ENCODE measurements at places on chromosomes 5 and 9.
A peak's percentile ranks its signal among the peaks of the same experiment; 100 is the strongest.

- DNase-seq = no peak
Measured at GRCh38 chr9:22203371-22204138, 194.4 kb upstream of the CDKN2B start.

GRCh38 chr9:4592295-4592694 is 69.8 kb upstream of the PLPP6 start:
- no peak for DNase-seq

DNA sequence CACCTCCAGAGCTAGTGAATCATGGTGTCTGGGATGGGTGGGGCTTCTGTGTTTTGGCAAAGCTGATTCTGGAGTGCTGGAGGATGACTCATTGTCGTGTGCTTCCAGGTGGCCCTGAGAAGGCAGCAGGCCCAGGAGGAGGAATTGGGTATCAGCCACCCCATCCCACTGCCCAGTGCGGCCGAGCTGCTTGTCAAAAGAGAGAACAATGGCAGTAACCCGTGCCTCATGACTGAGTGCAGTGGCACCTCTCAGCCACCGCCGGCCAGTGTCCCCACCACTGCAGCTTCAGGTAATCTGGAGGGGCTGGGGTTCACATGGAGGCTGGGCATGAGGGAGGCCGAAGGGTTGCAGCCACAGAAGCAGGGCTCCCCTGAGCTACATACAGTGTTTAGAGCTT is 5.4 kb downstream of the DMRT1 start:
- no peak for DNase-seq

DNA sequence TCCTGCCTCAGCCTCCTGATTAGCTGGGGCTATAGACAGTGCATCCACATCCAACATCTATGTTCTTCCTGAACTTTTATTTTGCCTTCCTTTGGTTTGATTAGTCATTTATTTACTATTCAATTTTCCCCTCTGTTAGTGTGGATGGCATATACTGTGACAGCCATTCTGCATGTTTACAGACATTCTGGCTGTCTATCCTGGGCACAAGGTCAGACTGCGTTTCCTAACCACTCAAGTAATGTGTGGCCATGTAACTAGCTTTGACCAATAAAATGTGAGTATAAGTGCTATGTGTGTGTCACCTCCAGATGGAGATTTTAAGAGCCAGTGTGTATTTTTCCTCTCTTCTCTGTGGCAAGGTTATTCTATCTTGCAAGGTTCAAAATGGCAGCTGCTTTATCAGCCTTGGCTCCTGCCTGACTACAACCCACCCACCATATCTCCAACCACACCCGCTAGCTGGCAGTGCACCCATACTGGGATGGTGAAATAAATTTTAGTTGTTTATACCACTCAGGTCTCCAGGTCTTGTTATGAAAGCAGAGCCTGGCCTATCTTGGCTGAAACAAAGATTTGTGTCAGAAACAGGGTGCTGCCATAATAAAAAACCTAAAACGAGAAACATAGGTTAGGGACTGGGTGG is 32.2 kb downstream of the PDE6A start:
- DNase-seq = no peak

DNA sequence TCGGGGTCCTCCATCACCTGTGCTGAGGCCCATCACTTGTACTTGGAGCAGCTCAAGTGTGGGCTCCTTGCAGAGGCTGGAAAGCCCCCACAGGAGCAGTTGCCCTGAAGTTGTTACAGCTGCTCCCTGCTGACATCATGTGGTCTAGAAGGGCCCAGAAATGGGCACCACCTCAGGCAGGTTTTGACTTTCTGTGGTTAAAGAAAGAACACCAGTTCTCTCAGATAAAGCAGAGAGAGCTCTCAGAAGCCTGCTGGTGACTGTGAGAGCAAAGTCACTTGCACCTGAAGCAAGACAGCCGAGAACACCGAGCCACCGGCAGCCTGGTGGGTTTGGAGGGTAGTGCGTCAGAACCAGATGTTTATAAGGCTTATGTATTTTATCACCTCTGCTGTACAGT is 70.4 kb downstream of the MVB12B start:
- peak; percentile 36 for DNase-seq

DNA sequence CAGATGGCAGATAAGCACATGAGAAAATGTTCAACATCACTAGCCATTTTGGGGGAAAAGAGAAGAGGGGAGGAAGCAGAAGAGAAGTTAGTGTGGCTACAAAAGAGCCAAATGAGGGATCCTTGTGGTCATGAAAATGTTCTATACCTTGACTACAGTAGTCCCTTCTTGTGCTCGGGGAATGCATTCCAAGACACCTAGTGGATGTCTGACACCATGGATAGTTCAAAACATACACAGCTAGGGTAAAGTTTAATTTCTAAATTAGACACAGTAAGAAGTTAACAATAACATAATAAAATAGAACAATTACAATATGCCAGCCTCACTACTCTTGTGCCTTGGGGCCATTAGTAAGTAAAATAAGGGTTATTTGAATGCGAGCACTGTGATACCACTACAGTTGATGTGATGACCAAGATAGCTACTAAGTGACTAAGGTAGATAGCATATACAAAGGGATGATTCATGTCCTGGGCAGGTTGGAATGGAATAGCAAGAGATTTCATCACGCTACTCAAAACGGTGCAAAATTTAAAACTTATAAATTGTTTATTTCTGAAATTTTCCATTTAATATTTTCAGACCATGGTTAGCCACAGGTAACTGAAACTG is 344.1 kb downstream of the NR2F1-AS1 start:
- no peak for DNase-seq

GRCh38 chr5:3376611-3377010 is 219.0 kb upstream of the IRX1 start:
- no peak for DNase-seq

- DNase-seq = no peak
Measured at GRCh38 chr5:128536254-128537220, 1.5 kb downstream of the FBN2 start.

DNA sequence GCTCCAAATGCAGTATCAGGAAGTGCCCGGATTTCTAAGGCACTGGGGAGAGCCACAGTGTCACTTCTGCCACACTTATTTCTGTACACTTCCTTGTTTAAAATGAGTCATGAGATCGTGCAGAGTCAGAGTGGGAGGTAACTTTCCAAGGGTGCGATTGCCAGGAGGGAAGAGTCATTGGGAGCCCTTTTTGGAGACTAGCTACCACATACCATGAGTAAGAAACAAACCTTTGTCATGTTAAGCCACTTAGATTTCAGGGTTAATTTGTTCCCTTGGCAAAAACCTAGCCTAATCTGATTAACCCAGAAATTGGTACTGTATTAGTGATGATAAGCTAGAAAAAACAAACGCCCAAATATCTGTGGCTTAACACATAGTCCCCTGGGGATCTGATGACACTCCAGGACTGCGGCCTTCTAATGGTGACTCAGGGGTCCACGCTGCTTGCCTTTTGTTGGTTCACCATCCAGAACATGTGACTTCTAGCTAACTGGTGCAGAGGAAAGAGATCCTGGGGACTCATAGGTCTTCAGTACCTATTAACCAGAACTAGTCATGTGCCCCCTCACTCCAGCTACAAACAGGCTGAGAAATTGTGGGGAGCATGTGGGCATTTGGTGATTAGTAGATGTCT is 48.6 kb upstream of the TLE1 start:
- DNase-seq = no peak

DNA sequence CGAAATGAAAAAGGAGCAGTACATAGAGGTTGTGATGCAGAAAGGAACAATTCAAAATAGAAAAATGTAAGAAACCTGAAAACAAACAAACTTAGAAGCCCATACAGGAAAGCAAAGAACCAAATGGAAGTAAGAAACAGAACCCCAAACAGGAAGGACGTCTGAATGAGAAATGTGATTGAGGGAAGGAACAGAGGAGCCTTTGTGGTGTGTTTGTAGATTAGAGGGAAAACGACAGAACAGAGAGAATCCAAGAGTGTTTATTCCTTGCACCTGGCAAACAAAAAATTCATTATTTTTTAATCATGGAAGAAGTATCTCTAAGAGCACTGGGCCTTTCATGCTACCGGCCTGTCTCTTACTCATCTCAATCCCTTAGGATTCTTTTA is 67.8 kb upstream of the ZSWIM6 start:
- DNase-seq = no peak

GRCh38 chr9:31188496-31188895 is 1195.9 kb upstream of the ACO1 start:
- no peak for DNase-seq

- no peak for DNase-seq
Measured at GRCh38 chr5:14357851-14358250, 214.7 kb downstream of the TRIO start.

- DNase-seq = no peak
Measured at GRCh38 chr5:148799737-148800527, 26.5 kb upstream of the ADRB2 start.

- no peak for DNase-seq
Measured at GRCh38 chr9:116165912-116166311, 12.3 kb downstream of the PAPPA start.
